ENCODE measurements at places on chromosomes 1 and 21.
A peak's percentile ranks its signal among the peaks of the same experiment; 100 is the strongest.

DNA sequence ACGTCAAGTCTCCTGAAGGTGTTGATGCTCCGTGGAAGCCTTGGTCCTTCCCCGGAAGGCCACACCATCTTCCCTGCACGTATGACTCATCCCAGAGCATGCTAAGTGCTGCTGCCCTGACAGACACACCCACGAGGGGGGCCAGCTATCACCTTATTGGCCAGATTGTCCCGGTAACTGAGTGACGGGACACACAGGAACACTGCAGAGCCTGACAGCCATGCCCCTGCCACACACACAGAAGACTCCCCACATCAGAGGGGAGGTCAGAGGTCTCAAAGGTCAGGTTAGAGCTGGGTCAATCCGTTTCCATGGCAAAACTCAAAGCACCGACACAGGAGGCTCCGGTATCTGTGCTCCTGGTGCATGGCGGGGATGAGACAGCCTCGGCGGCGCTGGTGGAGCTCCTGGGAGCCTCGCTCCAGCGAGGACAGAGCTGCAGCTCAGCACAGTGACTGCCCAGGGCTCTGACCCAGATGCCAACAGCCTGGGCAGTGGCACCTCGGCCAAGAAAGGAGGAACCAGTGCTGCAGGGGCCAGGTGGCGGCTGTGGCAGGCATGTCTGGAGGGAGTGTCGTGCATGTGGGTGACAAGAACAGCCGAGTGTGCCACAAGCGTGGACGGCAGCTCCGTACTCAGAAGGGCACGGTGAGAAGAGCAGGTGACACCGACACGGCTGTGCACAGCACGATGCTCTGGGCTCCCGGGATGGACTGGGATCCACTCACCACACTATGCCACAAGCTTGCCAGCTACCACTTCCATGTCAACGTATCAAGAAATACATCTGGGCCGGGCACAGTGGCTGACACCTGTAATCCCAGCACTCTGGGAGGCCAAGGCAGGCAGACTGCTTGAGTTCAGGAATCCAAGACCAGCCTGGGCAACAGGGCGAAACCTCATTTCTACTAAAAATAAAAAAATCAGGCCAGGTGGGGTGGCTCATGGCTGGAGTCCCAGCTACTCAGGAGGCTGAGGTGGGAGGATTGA, 14.8 kb upstream of the TMEM240 start:
- no peak for DNase-seq

DNA sequence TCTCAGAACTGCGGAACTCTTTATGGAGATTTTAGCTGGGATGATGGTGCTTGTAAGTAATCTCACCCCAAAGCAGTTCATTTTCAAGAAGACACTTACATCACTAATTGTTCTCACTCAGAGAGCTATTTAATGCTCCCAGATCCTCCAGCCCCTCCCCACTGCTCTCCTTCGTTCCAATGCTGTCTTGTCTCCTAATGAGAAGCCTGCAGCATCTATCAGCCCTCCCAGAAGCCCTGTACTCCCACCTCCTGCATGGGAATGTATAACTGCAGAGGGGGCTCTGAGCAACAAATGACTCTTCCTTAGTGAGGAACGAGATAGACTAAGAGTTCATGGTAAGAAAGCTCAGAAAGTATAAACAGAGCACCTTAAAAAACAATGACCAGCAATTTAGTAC, 377.4 kb upstream of the RUNX1 start:
- DNase-seq, result no peak

DNA sequence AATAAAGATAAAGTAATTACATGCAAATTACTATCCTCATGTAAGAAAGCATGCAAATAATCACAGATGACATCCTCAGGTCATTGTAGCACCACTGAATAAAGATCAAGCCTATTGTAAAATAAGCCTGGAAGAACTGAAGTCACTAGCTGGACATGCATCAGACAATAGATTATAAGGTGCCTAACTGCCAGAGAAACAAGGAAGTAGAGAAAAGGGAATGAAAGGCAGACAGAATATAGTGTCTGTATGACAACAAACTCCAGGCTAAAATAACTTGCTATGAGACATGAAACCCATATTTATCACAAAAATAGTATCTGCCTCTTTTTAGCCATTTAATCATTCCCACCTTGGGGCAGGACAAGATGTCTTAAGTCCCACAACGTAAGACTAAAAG, 108.7 kb downstream of the ENAH start:
- DNase-seq, result no peak

DNA sequence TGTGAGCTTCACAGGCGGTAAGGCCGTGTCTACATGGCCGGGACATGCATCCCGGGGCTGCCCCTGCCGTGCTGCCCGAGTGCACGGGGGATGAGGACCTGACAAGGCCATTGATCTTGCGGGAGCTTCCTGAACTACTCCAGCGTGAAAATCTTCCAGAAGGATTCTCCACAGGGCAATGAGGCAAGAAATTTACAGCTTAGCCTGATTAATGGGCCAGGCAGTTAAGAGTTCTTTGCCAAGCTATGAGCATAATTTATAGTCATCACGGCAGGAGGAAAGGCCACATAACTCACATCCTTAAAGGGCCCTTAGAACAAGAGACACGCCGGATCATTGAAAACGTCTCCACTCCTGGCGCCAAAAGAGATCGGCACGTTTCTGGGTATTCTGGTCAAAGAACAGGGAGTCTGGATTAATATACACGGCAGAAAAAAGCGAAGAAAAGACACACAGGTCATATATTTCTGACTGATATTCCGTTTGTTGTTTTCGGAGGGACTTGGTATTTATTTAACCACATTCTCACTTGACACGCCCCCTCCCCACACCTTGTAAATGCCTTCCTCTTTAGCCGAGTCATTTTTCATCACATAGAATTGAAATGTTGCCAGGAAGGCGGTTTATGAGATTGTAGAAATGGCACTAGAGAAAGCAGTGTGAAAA, 180.5 kb downstream of the DYRK1A start:
- DNase-seq, result no peak

DNA sequence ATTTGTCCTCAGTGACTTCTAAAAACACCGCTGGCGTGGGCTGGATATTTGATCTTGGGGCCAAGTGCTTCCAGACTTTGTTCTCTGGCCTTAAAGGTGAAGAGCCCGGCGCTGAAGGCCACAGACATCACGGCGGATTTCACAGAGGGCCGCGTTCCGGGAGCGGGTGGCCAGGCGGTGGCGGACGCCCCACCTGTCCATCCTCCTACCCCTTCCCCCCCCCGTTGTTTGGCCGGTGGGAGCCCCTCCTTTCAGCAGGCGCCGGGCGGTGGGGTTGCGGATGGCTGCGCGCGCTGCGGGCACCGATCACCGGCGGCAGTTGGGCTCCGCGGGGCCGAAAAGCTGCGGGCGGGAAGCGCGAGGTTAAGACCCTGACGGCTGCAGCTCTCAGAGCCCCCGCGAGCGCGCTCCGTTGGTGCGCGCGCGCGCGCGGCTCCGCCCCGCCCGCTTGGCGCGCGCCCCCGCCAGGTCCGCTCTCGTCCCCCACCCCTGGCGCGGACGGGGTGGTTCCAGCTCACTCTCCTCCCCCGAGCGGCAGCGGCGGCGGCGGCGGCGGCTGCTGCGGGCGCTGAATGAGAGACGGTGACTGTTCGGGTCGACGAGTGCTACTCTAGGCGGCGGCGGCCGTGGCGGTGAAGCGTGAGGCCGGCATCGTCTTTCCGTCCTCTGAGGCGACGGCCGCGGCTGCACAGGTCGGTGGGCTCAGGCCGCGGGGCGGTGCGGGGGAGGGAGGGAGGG, at the start of gene RALGPS2:
Gene RALGPS2 (plus strand): TSS at position 517 of the 738 bp plus-strand sequence. CDS start 51,521 bp downstream, outside the sequence.
- DNase-seq, result peak; percentile 60

DNA sequence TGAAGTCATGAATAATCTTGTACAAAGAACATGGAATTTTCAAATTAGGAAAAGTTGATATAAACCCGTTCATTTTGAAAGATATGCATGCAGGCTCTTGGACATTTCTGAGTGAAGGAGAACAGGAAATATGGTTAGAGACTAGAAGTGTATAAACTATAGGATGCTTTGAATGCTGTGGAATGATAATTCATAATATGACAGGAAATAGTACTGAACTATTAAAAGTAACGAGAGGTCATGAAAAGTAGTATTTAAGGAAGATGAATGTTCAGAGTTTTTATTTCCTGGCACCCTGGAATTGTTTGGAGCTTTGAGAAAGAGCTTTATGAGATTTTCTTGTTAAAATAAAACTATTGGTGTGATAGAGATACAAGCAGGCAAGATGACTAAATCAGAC, 18.7 kb upstream of the CRB1 start:
- DNase-seq, result no peak

DNA sequence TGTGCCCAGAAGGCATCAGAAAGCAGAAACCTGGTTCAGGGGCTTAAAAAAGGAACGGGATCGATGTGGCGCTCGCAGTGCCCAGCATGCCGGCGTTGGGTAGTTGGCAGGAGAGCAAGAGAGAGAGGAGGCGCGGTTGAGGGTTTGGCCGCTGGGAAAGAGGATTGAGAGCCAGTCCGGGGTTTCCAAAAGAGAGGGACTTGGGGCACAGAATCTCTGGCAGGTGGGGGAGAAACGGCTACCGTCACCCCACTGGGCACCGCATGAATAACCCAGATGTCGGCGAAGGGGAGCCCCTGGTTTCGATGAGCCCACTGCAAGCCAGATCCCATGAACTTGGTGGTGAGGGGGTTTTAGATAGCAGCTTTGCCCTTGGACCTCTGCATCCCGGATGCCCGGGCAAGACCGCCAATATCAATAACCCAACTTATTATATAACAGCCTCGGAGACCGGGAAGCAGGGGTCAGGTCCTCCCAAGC, 60.4 kb upstream of the ACOT11 start:
- no peak for DNase-seq

GRCh38 chr1:166083887-166084286, 82.9 kb downstream of the FAM78B start:
- no peak for DNase-seq

- DNase-seq, result peak; percentile 34
Measured at GRCh38 chr1:61318319-61319125, 236.2 kb downstream of the NFIA start.

- no peak for DNase-seq
Measured at GRCh38 chr21:30234643-30235042, 18.7 kb upstream of the CLDN8 start.

- no peak for DNase-seq
Measured at GRCh38 chr1:84861516-84861915, 31.5 kb downstream of the LPAR3 start.

DNA sequence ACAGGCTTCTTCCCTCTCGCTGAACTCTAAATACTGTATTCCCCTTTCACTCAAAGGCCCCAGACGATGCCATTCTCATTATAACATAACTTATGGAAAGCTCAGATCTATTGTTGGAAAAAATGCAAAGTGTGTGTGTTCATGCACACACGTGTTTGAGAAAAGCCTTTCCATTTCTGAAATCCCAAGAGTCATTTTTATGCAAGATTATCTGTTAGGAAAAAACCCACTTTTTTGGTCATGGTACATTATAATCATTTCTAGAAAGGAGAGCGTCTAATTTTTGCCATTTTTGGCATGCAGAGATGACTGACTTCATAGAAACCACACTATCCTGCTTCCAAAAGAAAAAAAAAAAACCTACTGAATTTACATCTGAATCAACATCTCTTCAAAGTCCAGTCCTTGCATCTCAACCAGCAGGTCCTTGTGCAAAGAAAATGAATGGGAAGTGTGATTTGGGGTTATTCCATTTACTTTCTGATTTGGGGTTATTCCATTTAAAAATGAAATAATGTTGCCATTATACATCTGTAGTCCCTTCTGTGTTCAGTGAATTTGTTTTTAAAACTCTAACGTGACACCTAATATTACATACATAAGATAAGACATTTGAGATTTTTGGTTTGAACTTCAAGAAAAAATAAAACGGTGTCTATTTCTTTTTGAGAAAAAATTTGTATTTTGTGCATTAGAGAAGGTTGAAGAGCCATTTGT, 150.3 kb downstream of the DHRS3 start:
- no peak for DNase-seq

DNA sequence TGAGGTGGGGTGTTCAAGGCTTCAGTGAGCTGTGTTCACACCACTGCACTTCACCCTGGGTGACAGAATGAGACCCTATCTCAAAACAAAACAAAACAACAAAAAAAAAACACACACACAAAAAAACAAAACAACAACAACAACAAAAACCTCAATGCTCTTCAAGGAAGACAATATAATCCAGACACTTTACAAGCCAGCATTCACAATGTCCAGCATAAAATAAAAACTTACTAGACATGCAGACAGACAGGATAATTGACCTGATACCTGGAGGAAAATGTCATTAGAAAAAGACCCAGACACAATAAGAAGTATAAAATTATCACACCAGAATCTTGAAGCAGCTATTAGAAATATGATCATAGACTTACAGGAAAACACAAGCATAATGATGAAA, 39.0 kb upstream of the BACE2 start:
- DNase-seq, result no peak

GRCh38 chr1:119310301-119310700, 58.3 kb upstream of the HAO2 start:
- no peak for DNase-seq

- DNase-seq, result no peak
Measured at GRCh38 chr1:179781962-179782361, 38.9 kb downstream of the FAM163A start.

DNA sequence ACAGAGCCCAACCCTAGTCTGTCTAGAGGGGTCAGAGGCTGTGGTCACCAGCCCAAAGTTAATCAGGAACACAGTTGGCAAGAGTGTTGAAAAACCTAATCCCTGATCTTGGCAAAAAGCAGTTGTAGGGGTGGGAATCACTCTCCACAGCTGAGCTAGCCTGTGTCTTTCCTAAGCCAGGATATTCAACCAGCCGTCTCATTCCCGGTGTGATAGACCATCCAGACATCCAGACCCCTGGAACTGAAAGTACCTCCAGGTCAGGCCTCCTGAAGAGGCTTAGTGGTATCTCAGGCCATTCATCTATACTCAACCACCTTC, 4.9 kb downstream of the LHX9 start:
- DNase-seq, result no peak

- DNase-seq, result peak; percentile 79
Measured at GRCh38 chr1:17439250-17440073, at the start of gene RCC2. Gene RCC2, minus strand, starts transcription at chr1:17439677. Its CDS starts 1,163 bp downstream, at chr1:17438514.

GRCh38 chr1:71640998-71641397, 560.2 kb upstream of the ZRANB2 start:
- no peak for DNase-seq

- DNase-seq, result no peak
Measured at GRCh38 chr1:3819771-3820200, 23.5 kb upstream of the LRRC47 start.

Data from activated CD4-positive, alpha-beta memory T cell treated with anti-CD3 and anti-CD28 coated beads, Interleukin-2, amount 10 ng/mL, durations not matched to agents 7 days and 5 days (primary cell).